Posterior vena cava (tissue), 2 donors: ENCODE measurements at places on chromosomes 12 and 14. TPM values are rescaled to one million over a fixed set of nuclear protein-coding genes. Genes with fewer than 3 reads are reported as not detected.
A peak's percentile ranks its signal among the peaks of the same experiment; 100 is the strongest.

MFAP5 gene
- 362 TPM for total RNA-seq

DNA sequence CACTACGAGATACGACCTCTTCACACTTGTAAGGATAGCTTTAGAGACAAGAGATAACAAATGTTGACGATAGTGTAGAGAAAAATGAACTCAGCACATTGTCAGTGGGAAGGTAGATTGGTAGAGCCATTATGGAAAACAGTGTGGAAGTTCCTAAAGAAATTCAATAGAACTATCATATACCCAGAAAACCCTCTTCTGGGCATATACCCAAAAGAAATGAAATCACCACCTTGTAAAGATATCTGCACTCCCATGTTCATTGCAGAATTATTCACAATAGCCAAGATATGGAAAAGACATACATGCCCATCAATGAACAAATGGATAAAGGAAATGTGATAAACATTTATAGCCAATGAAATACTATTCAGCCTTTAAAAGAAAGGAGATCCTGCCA, 499.8 kb upstream of the TBX3 start:
- no peak for DNase-seq

PTGER2 gene
- 5.3 TPM for total RNA-seq

DNA sequence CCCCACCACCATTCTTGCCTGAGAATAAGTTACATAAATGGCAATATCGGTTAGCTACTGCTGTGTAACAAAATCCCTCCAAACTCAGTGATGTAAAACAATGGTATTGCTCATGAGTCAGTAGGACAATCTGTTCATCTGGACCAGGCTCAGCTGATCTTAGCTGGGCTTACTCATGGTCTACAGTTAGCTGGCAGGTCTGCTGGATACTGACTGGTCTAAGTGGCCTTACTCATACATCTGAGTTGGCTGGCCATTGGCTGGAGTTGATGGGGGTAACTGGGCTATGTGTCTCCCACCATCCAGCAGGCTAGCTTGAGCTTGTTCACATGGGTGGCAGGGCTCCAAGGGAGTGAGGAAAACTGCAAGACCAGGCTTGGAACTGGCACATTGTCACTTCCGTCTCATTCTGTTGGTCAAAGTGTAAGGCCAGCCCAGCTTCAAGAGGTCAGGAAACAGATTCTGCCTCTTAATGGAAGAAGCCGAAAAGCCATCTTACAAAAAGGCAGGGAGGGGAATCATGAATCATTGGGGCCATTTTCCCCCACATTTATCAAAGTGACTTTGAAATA, 56.7 kb upstream of the CHGA start:
- no peak for DNase-seq

DNA sequence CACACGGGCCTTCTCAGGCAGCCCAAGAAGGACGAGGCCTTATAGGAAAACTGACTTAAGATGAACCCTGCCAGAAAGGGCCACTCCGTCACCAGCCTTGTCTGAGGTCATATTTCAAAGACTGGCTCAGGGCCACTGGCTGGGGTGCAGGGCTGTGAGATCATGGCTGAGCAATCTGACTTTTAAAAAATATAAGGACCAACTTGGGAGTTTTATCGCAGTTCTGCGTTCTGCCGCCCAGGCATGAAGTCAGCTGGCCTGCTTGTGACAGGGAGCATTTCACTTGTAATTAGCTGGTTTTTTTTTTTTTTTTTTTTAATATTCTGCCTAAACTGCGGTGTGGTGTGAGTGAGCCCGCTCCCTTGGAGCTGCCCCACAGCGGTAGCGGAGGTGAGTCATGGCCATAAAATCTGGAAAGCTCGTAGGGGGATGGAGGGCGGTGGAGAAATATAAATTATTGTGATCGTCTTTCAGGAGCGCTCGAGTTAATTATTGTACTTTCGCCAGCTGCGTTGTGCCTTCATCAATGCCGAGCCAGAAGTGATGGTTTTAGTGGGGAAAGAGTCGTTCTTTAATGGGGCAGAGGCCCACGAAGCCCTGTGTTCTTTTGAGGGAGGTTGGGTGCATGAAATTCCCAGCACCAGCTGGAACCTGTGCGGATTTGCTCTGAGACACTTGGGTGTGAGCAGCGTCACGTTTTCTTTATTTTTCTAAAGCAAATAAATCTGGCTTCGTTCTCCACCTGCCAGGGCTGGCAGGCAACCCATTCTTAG, 231.9 kb downstream of the C12orf75 start:
- DNase-seq = peak; percentile 90

SLC24A4 gene
- 0.67 TPM for total RNA-seq

RD3L gene
- not detected for total RNA-seq

DNA sequence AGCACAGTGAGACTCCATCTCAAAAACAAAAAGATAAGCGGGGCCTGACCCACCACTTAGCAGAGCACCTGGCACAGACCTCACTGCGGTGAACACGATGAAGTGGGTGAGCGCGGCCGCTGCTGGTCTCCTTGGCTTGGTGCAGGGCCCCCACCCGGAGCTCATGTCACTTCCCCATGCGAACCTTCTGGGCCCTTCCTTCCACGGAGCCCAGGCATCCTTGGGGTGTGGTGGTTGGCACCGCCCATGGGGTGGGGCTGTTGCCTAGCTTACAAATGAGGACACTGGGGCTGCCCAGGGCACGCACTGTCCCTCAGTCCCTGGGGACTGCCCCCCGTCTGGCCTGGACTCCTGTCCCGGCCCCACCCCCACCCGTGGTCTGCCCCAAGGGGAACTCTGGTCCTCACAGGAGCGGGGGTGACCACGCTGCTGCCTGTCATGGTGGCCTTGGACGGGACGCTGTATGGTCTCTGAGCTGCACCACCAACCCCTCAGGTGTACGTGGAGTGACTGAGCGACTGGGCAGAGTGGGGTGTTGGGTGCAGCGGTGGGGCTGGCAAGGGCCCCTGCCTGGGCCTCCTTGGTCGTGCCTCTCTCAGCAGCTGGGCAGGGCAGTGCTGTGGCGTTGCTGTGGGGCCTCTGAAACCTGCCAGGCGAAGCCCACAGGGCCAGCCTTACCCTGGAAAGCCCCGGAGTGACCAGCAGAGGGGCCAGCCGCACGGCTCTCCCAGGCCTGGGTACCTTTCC, 15.3 kb downstream of the FBRSL1 start:
- DNase-seq = no peak

- DNase-seq = no peak
These were observed 27.0 kb downstream of the GPR135 start for GRCh38 chr14:59438195-59438647.

TAS2R8 gene
- not detected for total RNA-seq

GRCh38 chr14:101862177-101862576, 100.7 kb downstream of the PPP2R5C start:
- DNase-seq = no peak

IL22 gene
- not detected for total RNA-seq

DNA sequence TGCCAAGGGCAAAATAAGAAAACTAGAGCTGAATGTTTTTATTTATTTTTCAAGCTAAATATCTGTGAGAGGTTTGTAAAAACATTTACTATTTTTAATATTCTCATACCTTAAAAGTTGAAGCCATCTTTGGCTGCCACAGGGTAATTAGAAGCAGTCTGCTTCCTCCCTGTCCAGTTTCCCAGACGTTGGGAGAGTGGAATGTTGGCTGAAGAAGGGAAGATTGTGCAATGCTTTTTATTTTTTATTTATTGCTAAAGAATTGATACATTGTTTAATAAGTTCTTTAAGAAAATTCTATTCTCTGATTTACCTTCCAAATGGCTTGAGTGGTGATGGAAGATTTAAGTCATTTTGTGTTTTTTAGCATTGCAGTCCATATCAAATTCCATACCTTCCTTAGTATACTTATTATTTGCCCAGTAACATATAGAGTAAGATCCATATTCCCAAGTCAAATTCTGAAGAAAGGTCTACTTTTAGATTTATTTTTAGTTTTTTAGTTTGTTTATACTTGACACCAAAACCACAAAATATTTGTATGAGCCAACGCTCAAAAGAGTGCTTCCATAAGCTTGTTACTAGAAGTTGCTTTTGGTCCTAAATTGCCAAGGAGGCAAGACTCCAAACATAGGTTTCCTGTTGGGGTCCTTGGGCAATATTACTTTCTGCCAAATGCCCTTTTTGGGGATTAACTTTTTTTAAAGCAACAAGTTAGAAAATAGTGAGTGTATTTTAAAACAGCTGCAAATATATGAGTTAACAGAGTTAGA, 124.0 kb upstream of the CPM start:
- no peak for DNase-seq

DNA sequence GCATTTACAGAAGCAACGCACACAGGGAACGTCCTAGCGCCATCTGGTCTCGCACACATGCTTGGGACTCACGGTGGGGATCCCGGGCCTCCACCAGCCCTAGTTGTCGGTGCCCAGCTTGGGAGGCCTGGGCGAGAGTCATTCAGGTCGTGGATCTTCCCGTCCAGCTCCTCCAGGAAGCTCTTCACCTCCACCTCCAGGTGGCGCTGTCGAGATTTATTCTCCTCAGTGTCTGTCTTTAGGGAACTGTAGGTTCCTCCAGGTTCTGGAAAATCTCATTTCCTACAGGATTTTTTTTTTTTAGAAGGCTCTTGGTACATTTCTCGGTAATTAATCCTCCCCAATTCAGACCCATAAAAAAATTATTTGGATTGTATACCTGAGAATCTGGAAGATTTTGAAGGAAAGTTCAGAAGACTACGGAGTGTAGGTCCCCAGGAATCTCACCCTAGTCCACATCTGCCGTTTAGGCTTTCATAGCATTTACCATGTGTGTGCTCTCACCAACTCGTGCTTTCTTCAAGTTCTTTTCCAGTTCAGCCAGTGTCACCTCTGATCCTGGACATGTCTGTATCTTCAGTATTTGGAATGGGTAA, 910.0 kb downstream of the TMEM121 start:
- no peak for DNase-seq

TMEM132D gene
- total RNA-seq = not detected

DNA sequence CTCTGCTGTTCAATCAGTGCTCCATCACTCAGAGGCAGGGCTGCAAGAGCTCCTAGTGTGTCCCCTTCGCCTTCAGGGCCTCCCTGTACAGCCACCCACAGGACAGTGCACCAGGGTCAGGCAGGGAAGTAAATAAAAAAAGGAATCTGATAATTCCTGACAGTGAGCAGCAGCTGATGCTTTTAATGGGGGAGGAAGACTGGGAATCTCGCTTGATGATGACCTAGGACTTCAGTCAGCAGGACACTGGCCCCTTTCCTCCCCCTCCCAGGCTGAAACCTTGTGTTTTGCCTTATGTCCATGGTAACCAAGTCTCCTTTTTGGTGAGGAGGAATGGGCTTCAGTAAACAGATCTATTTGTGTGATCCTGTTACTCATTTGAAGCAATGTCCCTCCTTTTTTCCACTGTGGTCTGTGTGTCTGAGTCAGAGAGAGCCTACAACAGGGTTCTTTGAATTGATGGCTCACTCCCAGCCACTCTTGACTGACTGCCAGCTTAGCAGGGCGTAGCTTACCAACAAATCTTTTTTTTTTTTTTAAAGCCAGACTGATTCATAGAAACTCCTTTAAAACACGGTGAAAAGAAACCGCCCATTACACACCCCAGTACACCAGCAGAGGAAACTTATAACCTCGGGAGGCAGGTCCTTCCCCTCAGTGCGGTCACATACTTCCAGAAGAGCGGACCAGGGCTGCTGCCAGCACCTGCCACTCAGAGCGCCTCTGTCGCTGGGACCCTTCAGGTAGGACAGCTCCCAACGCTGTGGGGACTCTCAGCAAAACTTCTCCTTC, at the start of gene EMP1:
Gene EMP1, plus strand, starts transcription at position 597 of the 792 bp plus-strand sequence. CDS start 14,785 bp downstream, outside the sequence.
- DNase-seq = peak; percentile 98

DNA sequence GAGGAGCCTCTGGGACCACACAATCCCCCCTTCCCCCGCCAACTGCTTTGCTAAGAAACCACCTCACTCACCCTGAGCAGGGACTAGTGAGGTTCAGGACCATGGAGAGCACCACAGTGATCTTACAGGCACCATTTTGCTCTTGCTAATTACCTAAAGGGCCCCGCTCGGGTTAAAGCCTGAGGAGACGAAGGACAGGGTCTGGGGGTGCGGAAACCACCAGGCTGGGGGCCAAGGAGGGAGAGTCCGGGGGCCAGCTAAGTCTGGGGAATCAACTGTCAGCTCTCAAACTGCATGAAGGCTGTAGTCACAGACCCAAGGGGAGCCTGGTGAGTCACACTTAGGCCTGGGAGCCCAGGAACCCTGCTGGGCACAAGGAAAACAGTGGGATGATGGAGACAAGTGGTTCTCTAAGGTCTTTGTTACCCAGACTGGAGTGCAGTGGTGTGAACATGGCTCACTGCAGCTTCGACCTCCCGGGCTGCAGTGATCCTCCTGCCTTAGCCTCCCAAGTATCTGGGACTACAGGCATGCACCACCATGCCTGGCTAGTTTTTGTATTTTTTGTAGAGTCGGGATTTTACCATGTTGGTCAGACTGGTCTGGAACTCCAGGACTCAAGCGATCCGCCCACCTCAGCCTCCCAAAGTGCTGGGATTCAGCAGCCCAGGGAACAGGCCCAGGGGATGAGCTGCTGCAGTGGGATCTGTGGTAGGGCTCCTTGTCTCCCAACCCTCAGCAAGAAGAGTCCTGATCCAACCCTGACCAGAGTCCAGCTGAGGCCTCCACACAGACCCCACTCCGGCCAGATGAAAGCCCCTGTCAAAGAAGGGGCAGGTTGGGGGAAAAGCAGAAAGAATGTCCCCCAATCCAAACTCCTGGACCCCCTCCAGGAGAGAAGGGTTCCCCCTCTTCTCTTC, 98.8 kb downstream of the CALM1 start:
- peak; percentile 54 for DNase-seq

GRCh38 chr14:69573205-69573830, 1.4 kb downstream of the CCDC177 start:
- DNase-seq = no peak

DNA sequence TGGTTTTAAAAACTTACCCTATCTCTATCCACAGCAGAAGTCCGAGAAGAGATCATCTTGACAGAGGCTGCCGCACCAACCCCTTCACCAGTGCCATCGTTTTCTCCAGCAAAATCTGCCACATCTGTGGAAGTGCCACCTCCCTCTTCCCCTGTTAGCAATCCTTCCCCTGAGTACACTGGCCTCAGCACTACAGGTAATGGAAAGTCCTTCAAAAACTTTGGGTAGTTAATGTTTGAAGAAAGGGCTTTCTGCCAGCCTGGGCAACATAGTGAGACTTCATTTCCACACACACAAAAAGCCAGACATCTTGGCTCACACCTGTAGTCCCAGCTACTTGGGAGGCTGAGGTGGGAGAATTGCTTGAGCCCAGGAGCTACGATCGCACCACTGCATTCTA, 41.6 kb upstream of the RIC8B start:
- DNase-seq = no peak

GRCh38 chr12:55142669-55143565, 16.7 kb downstream of the OR9K2 start:
- no peak for DNase-seq

GRCh38 chr14:36967892-36968555, 204.4 kb downstream of the SLC25A21 start:
- no peak for DNase-seq
